ENCODE measurements at places on chromosomes 4 and X. TPM values are rescaled to one million over a fixed set of nuclear protein-coding genes. Genes with fewer than 3 reads are reported as not detected.

GRCh38 chr4:55979562-55979961, 30.8 kb downstream of the CEP135 start:
- no peaks in the 10 kb centered on the region for H3K4me1 ChIP-seq
- no peak overlapping the region for H3K4me3 ChIP-seq
- DNase-seq = no peak

Gene NEIL3
- total RNA-seq = not detected

DNA sequence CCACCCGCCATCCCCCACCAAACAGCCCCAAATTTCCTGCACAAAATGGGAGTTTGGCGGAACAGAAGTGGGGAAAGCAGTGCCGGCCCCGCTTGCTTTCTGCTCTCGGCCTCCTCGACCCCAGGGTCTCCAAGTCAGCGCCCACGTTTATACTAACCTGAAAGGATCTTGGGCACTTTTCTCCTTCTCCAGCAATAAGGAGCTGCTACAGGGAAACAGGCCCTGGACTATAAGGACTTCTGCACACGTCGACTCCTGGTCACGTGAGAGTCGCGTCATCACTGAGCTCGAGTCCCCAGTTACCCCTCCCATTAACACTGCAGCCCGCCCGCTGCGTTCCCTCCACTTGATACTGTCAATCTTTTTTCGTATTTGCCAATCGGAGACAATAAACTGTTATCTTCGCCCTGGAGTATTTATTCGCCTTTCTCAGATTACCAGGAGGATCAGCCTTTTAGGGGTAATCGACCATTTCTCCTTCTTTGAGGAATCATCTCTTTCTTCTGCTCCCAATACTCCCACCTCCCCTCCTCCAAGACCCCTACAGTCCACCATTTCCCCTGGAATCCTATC, at the start of gene TCEAL8:
TCEAL8 (minus strand) TSS at position 235 of the 573 bp plus-strand sequence. CDS start 1,176 bp downstream, outside the sequence.
- peak; percentile 93 for DNase-seq
- no peaks in the 10 kb centered on the region for H3K36me3 ChIP-seq
- no peaks in the 10 kb centered on the region for H3K4me1 ChIP-seq
- H3K27ac ChIP-seq = peak within 1 kb of the TSS; percentile 86
- H3K27me3 ChIP-seq = no peaks in the 10 kb centered on the region
- H3K4me3 ChIP-seq = peak within 1 kb of the TSS; percentile 66

DNA sequence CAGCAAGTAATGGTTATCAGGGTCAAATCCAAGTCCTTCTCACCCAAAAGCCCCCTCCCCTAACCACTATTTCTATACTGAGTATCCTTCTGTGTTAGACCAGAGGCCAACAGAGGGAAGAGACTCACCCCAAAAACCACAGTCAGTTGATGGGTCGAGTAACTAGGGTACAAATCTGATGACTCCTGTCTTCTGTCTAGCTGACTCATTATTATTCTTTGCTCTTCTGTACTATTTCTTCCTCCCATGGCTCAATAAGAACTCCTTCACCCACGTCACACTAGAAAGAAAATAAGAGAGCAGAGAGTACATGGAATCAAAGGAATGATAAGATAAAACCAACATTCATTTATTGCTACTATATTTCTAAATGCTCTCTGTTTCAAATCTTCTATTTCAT, 2.0 kb downstream of the RAB40A start:
- H3K36me3 ChIP-seq = no peaks in the 10 kb centered on the region
- no peaks in the 10 kb centered on the region for H3K4me1 ChIP-seq
- no peaks in the 10 kb centered on the region for H3K27me3 ChIP-seq
- DNase-seq = no peak
- H3K27ac ChIP-seq = no peak overlapping the region

Gene TMPRSS11F
- total RNA-seq = not detected

Gene SLC25A31
- not detected for total RNA-seq

DNA sequence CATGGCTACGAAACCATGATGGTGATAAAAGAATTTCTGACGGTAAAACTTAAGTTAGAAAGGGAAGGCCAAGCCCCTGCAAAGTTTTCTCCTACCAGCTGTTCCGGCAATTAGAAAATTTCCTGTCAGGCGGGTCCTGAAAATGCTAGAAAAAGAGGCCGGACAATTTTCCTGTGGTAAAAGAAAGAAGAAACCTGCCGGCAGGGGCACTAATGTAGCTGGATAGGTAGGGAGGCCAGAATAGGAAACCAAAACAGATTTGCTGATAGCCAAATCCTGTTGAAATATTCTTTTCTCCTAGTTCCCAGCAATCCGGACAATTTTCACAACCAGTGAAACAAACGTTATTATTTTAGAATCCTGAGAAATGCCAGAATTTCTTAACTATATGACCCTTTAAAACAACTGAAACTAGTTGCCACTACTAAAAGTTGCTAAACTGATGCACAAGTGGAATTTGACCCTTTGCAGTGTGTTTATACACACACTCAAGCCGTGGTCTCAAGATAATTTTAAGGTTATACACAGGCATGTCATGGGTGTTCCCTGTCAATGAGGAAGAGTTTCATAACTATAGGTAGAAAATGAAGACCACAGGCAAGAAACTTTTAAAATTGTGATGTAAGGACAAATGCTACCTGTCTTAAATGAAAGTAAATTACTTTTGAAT, 47.7 kb downstream of the RPS6KA3 start:
- peak; percentile 65 for DNase-seq
- no peaks in the 10 kb centered on the region for H3K36me3 ChIP-seq
- no peaks in the 10 kb centered on the region for H3K4me1 ChIP-seq
- H3K27ac ChIP-seq = no peak overlapping the region
- H3K4me3 ChIP-seq = no peak overlapping the region

Gene TEX13B
- total RNA-seq = not detected

Gene NUDT11
- 3.3 TPM for total RNA-seq

GRCh38 chr4:20589436-20589835, 110.8 kb upstream of the PACRGL start:
- DNase-seq = no peak
- no peak overlapping the region for H3K4me3 ChIP-seq
- peaks cover 13% of the 10 kb centered on the region for H3K4me1 ChIP-seq

Gene ATG4A
- 6.9 TPM for total RNA-seq

GRCh38 chr4:140004549-140004895, 149.5 kb downstream of the MAML3 start:
- H3K4me1 ChIP-seq = peaks cover 26% of the 10 kb centered on the region
- H3K4me3 ChIP-seq = peak overlapping the region; percentile 9
- DNase-seq = peak; percentile 79
- H3K27me3 ChIP-seq = no peaks in the 10 kb centered on the region
- H3K27ac ChIP-seq = peak overlapping the region; percentile 55
- H3K36me3 ChIP-seq = no peaks in the 10 kb centered on the region

- no peaks in the 10 kb centered on the region for H3K27me3 ChIP-seq
- H3K36me3 ChIP-seq = no peaks in the 10 kb centered on the region
- no peak overlapping the region for H3K4me3 ChIP-seq
- no peak overlapping the region for H3K27ac ChIP-seq
These were observed 137.2 kb downstream of the GUCY2F start for GRCh38 chrX:109344678-109345077.

- no peak overlapping the region for H3K4me3 ChIP-seq
- no peaks in the 10 kb centered on the region for H3K36me3 ChIP-seq
- H3K4me1 ChIP-seq = no peaks in the 10 kb centered on the region
- no peak overlapping the region for H3K27ac ChIP-seq
These were observed 66.5 kb downstream of the AMOT start for GRCh38 chrX:112774142-112774541.

- DNase-seq = no peak
- no peaks in the 10 kb centered on the region for H3K4me1 ChIP-seq
These were observed 20.3 kb upstream of the PDCL2 start for GRCh38 chr4:55612341-55612740.

DNA sequence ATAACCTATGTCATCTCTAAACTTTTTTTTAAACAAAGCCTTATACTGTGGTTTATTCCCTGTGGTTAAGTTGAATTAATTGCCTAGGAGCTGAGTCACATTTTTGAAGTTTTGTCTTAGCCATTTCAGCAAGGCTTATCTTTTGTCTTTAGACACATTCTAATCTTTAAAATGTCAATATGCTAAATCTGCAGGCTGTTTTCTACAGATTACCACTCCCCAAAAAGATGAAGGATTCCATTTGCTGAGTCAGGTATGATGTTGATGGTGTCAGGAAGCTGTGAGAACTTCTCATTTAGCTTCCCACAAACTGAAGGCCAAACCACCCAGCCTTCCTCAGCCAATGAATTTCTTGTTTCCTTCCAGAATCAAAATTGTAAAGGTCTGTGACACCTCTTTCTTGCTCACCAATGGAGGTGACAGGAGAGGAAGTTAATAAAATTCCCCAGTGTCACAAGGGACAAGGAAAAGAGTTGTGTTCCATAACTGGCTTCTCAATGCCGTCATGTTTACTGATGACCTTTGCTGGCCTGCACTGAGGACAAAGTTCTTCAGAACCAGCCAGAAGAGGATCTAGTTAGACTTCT, 3.7 kb upstream of the CXCL6 start:
- H3K27ac ChIP-seq = no peak overlapping the region
- no peak for DNase-seq

Gene AMOT
- total RNA-seq = 31.9 TPM

Gene MCF2
- total RNA-seq = not detected

DNA sequence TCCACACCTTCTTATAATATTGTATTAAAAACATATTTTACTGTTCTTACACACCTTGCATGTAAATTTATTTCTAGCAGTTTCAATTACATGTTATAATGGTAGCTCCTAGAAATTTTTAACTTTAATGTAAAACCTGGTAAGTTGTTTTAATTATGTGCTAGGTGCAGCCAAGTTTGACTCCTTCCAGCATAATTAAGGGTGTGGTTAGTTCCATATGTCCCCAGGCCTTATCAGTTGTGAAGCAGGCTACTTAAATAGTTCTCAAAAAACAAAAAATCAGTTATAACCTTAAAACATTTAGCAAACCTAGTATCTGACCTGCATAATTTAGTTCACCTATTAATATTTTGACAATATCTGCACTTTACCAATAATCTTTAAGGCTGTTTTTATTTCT, 26.9 kb upstream of the PASD1 start:
- H3K36me3 ChIP-seq = no peaks in the 10 kb centered on the region
- H3K27ac ChIP-seq = no peak overlapping the region
- H3K27me3 ChIP-seq = no peaks in the 10 kb centered on the region

GRCh38 chr4:123867910-123868587, 471.5 kb downstream of the SPRY1 start:
- no peaks in the 10 kb centered on the region for H3K36me3 ChIP-seq
- DNase-seq = no peak
- H3K4me3 ChIP-seq = no peak overlapping the region
- no peaks in the 10 kb centered on the region for H3K27me3 ChIP-seq
- H3K27ac ChIP-seq = no peak overlapping the region

DNA sequence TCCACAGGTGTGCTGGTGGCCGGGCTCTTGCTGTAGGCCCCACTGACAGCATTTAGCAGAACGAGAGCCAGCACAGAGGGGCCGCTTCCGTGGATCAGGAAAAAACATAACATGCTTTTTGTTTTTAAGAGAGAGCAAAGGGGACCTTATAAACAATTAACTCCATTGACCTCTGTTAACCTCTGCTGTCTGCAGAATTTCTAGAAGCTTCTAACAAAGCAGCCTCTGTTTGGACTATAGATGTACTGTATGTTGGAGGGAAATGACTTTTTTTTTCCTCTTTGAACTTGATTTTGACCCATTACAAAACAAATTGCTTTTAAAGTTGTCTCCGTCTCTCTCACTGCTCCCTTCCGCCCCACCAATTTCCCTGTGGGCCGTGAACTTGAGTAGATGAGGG, 210.7 kb downstream of the FRAS1 start:
- no peaks in the 10 kb centered on the region for H3K4me1 ChIP-seq
- no peak overlapping the region for H3K27ac ChIP-seq
- no peaks in the 10 kb centered on the region for H3K36me3 ChIP-seq
- no peaks in the 10 kb centered on the region for H3K27me3 ChIP-seq
- no peak overlapping the region for H3K4me3 ChIP-seq
